ENCODE measurements at places on chromosomes 4 and X.

GRCh38 chrX:137362583-137362982 is 203.3 kb upstream of the ZIC3 start:
- no peak for DNase-seq

DNA sequence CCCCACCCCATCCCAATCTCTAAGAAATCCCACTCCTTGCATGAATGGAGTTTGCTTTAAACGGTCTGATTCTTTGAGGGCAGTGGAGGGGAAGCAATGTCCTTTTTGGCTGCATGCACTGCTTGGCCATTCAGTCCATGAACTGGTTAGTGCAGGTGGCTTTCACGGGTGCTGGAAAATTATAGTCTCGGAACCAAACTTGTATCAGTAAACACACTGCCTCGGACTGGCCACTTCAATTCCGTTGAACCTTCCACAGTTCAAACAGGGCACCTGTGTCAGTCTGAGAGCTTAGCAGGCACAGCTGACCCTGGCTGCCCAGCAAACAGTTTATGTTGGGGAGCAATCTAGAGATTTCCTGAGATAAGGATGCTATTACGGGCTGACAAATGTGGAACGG is 255.6 kb downstream of the DHX15 start:
- no peak for DNase-seq

DNA sequence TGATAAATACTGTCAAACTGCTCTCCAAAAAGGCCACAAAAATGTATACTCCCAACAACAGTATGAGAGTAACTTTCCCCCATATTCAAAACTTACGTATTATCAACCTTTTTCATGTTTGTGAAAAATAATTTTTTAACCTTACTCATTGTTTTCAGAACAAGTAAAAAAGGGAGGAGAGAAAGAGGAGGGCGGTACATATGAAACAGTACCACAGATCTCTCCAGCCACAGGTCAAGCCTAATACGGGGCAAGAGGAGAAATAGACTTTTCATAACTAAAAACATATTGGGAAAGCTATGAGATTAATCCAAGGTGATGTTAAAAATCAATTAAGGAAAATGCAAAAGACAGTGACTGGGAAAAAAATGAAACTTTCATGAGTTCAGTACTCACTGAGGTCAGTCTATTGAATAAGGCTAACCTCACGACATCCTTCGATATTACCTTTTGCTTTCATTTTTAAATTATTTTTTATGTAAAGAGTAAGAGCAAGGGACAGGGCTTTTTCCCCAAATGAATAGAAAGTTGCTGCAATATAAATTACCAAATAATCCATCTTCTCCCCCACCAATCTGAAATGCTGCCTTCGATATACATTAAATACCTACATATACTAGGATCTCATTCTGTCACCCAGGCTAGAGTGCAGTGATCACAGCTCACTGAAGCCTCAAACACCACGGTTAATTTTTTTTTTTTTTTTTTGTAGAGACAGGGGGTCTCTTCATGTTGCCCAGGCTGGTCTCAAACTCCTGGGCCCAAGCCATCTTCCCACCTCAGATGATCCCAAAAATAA is 25.3 kb downstream of the FBXW7 start:
- no peak for DNase-seq

DNA sequence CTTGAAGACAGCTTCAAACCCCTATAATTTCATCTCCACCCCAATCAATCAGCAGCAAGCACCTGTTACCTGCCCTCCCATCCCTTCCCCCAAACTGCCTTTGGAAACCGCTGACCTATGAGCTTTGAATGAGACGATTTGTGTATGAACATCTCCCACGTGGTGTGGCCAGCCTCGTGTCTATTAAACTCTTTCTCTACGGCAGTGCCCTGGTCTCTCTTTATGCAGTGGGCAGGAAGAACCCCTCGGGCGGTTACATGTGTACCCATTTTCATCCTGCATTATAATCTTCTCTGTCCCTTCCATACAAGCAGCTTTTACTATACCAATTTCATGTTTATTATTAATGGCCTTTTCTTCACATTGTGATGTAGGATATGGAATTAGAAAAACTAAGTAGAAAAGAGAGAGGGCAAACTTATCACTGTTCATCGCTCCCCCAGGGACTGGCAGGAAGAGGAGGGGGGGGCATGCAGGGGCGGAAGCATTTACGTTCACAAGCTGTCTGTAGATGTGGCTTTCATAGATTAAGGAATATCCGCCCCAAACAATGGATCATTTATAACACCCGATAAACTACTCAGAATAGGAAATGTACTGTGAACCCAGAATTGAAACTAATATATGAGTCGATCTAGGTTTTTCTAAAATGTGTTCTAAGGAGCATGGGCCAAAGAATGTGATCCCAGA is 95.5 kb upstream of the ZNF518B start:
- DNase-seq: no peak

GRCh38 chrX:42704454-42704853 is 73.5 kb downstream of the PPP1R2C start:
- no peak for DNase-seq

- DNase-seq: no peak
Measured at GRCh38 chr4:10639664-10640063, 44.9 kb downstream of the CLNK start.

- no peak for DNase-seq
Measured at GRCh38 chr4:40043786-40044185, 12.9 kb upstream of the N4BP2 start.

DNA sequence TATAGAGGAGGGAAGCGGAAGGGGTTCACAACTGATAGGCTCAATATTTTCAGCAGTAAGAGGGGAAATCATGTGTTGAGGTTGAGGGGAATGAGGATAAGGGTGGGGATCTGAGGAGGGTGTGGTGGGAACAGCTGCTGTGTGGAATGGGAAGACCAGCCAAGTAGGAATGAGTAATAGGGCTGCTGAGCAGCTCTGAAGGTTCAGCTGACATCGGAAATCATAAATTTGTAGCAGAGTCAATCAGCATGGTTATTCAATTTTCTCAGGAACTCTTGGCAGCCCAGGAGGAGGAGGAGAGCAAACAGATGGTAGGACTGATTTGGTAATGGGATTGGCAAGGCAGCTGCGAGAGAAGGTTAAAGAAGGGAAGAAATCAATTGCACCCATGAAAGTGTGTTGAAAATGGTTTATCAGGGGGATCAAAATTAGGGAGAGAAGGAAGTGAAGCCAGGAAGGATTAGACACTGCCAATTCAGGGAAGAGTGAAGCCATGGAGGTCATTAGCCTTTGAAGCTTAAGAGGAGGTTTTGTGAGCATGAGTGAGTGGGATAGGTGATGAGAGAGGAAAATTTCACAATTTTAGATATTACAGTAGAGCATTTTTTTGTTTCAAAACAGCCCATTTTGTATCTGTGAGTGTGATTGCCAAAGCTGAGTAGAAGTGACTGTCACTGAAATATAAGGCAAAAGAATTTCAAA is 82.6 kb downstream of the PCDH7 start:
- DNase-seq: peak; percentile 67

GRCh38 chrX:3811331-3812311 is 98.2 kb upstream of the PRKX start:
- DNase-seq: peak; percentile 59

DNA sequence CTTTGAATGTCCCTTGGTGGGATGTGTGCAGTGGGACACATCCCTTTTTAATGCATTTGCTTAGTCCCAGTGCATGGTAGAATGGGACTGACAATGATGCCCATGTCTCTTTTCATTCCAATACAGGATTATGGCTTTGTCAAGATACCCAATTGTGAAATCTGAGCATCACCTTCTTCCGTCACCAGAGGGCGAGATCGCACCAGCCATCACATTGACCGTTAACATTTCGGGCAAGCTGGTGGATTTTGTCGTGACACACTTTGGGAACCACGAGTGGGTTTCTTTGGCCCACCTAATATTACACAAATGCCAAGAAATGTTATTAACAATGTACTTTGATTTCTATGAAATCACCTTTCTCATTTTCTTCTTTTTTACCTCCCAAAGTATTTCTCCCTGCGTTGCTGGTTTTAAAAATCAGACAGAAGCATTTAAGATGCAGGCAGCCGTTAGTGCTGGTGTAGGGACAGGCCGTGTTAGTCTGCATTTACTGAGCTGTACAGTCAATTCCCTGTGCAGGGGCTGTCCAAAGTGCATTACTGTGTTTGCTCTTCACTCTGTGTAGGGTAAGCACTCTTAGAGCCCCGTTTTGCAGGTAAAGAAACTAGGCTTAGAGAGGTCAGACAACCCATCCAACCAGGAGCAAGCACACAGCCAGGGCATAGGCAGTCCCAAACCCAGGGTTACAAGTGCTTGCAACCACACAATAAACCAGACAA is 46.5 kb downstream of the CWH43 start:
- DNase-seq: peak; percentile 49

GRCh38 chrX:150902434-150903109 is 4.1 kb upstream of the CD99L2 start:
- DNase-seq: no peak

DNA sequence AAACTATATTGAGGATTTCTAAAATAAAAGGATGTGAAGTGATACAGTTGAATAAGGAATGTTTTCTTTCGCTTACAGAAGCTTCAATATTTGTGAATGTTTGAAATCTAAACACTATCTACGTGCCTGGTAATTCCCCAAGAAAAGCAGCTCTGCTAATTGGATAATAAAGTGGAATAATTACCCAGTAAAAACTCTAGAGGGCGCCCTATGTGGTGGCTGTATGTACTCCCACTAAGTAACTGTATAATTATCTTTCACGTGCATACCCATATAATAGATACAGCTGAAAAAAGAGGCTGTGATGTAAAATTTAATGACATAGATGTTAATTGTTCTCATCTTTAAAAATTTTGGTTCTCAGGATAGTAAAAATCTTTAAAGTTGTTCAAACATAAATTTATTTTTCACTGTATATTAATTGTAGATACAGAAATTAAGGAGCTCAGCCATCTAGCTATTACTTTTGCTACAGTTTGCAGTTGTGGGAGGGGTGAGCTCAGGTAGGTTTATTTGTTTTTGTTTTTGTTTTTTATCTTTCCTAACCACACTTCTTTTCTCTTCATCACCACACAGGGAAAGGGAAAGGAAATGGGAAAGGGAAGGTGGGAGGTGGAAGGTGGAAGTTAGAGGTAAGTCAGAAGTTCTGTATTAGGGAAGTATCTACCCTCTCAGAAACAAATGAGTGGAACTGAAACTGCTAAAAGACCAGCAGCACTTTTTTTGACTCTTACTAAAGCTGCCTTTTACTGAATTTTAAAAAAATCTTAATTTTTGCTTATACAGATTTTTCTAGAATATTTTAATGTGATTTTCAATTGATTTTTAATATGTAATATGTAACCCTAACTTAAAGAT is 151.7 kb upstream of the RPS6KA6 start:
- DNase-seq: peak; percentile 72

- DNase-seq: no peak
Measured at GRCh38 chr4:86857341-86858052, 8.3 kb upstream of the SLC10A6 start.

DNA sequence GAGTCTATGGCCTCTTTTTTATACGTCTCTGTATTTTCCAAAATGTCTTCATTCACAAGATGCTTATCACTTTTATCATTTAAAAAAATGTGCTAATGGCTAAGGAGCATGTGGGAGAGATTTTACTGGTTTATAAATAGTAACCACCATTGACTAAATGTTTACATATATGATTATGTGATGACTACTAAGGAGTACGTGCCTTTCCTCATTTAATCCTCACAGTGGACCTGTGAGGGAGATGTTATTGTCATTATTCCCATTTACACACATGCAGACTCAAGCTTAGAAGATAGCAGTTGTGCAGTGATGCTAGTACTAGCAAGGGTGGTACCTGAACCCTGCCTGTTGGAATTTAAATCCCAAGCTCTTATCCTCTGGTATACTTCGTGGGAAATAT is 2.4 kb downstream of the SRD5A3 start:
- peak; percentile 18 for DNase-seq

GRCh38 chrX:137574784-137575293 is 8.9 kb downstream of the ZIC3 start:
- DNase-seq: no peak

DNA sequence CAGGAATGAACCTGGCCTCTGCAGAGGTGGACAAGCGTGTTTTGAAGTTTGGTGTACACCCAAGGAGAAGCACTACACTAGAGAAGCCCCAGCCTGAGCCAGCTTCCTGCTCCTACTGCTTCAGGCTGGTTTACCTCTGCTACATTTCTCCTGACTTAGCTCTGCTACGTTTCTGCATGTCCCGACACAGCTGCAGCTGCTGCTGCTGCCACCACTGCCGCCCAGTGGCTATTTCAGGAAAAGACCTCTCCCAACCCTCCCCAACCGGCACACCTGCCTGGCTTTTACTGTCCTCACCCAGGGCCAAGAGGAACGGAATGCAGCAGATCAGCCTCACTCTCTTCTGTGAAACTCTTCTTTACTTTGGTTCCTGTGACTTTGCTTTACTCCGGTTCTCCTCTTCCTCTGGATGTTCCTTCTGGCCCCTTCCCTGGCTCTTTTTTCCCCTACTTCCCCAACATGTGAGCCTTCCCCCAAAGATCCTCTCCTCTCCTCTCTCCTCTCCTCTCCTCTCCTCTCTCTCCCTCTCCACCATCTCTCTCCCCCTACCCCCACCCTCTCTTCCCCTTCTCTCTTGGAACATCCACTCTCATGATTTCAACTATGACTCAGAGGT is 3.1 kb upstream of the P2RY4 start:
- peak; percentile 81 for DNase-seq

DNA sequence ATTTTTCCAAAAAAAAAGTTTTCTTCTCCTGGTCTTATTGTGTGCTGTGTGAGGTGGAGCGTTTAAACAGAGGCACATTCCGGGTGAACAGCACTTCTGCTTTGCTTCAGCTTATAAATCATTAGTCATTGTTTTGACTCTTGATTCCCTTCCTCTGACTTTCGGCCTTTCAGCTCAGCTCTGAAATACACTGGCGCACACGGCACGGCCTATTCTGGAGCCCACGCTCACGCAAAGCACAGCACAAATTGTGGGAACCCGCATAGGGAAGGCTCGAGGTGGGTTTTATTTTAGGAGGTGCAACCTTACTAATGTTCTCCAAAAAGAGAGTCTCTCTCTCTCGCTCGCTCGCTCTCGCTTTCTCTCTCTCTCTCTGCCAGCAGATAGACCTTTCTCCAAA is 4.0 kb downstream of the POU3F4 start:
- no peak for DNase-seq

- peak; percentile 77 for DNase-seq
Measured at GRCh38 chr4:139655116-139655515, 10.5 kb upstream of the MGST2 start.

DNA sequence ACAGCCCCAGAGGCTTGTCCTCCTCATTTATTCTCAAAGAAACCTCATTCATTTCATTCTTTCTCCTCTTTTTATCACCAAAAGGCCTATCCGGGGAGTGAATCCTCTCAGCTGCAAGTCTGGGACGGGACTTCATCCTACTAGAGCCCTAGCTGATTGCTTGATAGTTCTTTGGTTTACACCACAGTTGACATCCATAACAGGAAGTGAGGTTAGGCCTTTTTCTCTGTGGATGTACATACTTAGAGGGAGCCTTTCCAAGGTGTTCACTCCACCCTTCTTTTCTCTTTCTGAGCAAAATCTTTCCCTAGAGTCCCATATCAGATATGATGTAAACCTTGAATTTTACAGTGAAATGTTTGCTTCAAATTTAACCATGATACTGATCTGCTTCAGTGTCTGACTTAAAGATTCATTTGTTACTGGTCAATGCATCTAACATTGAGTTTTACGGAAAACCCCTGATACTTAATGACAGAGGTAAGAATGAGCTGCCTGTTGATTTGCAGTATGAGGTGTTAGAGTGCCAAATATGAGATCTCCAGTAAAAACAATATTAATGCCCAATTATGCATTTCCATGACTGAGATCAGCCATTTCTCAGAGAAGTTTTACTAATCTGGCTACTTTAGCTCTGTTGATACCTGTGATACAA is 16.8 kb upstream of the CXCL5 start:
- no peak for DNase-seq

GRCh38 chr4:122889726-122890125 is 32.7 kb downstream of the NUDT6 start:
- no peak for DNase-seq

All from NCI-H82 (cell line).